ENCODE measurements at places on chromosomes 13 and 19. TPM values are rescaled to one million over a fixed set of nuclear protein-coding genes. Genes with fewer than 3 reads are reported as not detected.
A peak's percentile ranks its signal among the peaks of the same experiment; 100 is the strongest.

The SMIM44 gene
- not detected for total RNA-seq

The TMIGD2 gene
- not detected for total RNA-seq

The OR7D2 gene
- total RNA-seq: not detected

The COX6B2 gene
- total RNA-seq: 1.5 TPM

The GNG8 gene
- not detected for total RNA-seq

The FUT6 gene
- 0.48 TPM for total RNA-seq

The RETN gene
- not detected for total RNA-seq

The C1QTNF9 gene
- 0.23 TPM for total RNA-seq

DNA sequence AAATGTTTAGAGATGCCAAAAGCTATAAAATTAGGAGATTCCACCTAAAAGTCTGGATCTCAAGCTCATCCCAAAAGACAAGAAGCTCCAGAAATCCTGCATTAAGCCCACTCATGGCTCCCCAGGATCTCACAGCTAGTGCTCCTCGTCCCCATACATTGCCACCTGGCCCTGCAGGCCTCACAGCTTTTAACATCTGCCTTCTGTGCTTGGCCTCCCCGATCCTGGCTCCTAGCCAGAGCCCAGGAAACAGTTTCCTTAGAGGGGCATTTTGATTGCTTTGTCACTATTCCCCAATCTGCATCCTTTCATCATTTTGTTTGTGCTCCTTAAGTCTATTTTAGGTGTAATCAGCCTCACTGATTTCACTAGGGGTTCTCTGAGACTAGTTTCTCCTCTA lies 14.5 kb upstream of the DCT start:
- no peaks in the 10 kb centered on the region for H3K4me1 ChIP-seq
- H3K4me3 ChIP-seq: no peak overlapping the region
- H3K36me3 ChIP-seq: no peaks in the 10 kb centered on the region
- no peak overlapping the region for H3K27ac ChIP-seq
- no peak for DNase-seq

DNA sequence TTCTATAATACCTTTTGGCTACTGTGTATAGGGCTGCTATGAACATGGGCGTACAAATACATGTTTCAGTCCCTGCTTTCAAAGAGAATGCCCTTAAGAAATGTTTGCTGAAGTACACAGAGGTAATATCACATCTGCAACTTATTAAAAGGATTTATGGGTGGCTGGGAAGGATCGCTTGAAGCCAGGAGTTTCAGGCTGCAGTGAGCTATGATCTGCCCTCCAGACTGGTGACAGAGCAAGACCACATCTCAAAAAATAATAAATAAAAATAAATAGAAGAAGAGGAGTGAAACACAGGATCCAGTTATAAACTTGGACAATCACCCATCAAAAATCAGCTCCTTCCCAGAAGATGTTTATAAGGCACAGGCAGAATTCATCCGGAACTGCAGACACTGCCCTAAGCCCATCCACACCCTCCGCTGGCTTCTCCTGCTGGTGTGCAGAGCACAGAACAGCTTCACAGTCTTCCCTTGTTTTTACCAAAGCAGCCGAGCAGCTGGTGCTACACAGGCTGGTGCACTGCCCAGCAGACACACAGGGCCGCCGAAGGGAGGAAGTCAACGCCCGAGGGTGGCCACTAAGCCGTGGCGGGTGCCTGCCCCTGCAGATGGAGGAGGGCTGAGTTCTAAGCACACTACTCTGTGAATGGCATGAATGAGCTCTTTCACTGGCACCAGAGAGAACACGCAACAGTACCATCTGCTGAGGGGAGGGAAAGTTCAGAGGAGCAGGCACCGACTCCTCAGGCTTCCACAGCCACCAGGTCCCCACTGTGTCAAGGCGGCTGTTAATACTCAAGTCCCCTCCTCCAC lies 44.0 kb downstream of the BRD4 start:
- H3K4me1 ChIP-seq: peaks cover 54% of the 10 kb centered on the region
- no peak for DNase-seq
- H3K27me3 ChIP-seq: no peaks in the 10 kb centered on the region
- no peaks in the 10 kb centered on the region for H3K36me3 ChIP-seq
- H3K4me3 ChIP-seq: no peak overlapping the region
- no peak overlapping the region for H3K27ac ChIP-seq

DNA sequence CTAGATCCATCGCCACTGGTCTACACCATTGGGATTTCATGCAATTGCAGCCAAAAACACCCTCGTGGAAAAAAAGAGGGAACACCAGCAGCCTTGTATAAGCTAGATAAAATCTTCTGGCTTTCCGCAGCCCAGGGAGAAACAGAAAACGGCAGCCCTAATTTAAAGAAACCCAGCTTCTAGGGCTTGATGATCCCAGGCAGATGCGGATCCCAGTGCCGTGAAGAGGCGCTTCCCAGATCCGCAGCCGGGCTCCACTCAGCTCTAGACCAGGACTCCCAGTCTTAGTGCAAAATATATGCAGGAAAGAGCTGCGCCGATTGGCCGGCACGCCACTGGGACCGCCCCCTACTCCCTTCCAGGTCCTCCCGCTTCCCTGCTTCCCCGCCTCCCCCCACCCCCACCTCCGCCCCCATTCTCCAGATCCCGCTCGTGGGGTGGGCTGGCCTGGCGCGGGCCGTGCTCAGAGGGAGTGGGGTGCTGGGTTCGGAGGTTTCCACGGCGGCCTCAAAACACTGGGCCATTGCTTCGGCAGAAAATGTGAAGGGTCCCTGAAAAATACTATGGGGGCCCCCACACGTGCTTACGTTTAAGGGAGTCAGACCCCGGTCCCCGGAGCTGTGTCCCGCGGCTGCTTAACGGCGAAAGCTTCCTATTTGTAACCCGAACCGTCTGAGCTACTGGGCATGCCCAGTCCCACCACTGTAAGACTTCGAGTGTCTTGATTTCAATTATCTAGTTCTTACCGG lies 63.1 kb downstream of the SERP2 start:
- DNase-seq: peak; percentile 98
- no peaks in the 10 kb centered on the region for H3K27me3 ChIP-seq
- peaks cover 11% of the 10 kb centered on the region for H3K4me1 ChIP-seq
- H3K36me3 ChIP-seq: no peaks in the 10 kb centered on the region

DNA sequence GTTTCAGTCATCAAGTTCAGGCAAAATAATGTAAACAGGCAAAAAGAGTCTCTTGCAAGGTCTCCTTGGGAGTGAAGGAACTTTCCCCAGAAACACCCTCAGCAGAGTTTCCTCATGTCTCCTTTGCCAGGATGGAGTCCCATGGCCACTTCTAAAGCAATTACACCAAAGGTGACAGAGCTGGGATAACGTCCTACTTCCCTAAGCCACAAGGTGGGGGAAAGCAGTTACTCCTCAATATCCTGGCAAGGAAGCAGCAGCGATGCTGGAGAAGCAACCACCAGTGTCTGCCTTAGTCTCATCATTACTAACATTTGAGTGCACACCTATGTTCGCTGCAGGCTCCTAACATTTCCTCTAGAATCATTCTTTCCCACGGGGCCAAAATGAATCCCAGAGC lies 88.6 kb downstream of the UBL3 start:
- no peak for DNase-seq
- no peak overlapping the region for H3K4me3 ChIP-seq
- H3K36me3 ChIP-seq: no peaks in the 10 kb centered on the region
- H3K4me1 ChIP-seq: no peaks in the 10 kb centered on the region

DNA sequence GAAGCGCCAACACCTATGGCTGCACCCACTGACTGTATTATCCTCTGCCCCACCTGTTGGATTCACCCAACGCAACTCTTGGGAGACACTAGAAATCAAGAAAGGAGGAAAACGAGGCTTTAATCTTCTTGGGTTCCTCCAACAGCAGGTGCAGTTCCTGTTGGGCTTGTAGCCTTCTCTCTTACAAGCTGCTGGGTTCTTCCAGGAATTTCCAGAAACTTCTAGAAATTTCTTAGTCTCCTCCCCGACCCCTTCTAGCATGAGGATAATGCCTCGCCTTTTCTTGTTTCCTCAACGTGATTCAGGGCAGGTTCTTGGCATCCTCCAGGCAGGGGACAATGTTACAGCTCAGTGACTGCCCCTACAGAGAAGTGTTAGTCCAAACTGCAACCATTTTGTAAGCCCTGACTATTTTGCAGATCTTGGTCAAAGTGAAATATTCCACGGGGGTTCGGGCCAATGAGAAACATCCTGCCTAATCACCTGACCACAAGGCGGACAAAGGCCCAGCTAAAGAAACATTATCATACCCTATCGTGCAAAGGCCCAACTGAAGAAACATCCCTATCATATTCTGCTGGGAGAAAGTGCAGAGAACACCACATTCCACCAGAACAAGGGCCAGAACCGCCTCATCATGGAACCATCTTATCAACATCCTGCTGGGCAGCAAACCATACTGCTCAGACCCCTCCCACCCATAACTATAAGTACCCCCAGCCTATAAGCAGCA lies 614 bp upstream of the PNMA8A start:
- peaks cover 8% of the 10 kb centered on the region for H3K4me1 ChIP-seq
- peak overlapping the region; percentile 82 for H3K27ac ChIP-seq
- no peaks in the 10 kb centered on the region for H3K36me3 ChIP-seq
- H3K4me3 ChIP-seq: peak overlapping the region; percentile 51
- DNase-seq: no peak
- no peaks in the 10 kb centered on the region for H3K27me3 ChIP-seq

DNA sequence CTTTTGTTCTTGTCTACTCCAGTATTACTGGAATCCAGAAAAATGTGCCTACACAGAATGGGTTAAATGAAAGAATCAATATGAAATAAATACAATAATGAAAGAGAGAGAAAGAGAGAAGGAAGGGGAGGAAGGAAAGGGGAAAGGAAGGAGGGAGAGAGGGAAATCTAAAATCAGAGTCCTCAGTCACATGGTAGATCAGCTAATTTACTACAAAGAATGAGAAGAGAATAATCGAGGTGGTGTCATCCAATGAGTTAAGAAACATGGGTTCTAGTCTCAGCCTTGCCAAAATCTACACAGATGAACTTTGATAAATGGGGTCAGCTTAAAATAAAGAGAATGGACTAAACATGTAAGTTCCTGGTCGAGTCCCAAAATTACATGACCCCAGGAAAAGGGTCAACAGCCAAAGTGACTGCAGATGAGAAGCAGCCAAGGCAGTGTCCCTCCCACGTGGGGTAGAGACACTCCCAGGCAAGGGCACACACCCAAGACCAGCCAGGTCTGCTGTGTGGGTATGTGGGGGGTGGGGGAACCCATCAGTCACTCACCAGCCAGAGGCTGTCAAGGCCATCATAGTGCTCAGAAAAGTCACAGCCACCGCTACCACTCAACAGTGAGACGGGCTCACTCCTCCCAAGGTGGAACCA lies 103.6 kb downstream of the STK24 start:
- H3K36me3 ChIP-seq: no peaks in the 10 kb centered on the region
- no peaks in the 10 kb centered on the region for H3K27me3 ChIP-seq
- no peak overlapping the region for H3K27ac ChIP-seq
- peaks cover 5% of the 10 kb centered on the region for H3K4me1 ChIP-seq
- no peak for DNase-seq

- no peak overlapping the region for H3K4me3 ChIP-seq
- no peak overlapping the region for H3K27ac ChIP-seq
- no peaks in the 10 kb centered on the region for H3K4me1 ChIP-seq
- no peaks in the 10 kb centered on the region for H3K36me3 ChIP-seq
- no peak for DNase-seq
Observed at GRCh38 chr13:94950303-94950702, 238.0 kb upstream of the SOX21 start.

GRCh38 chr13:47420020-47420419 lies 523.2 kb upstream of the HTR2A start:
- no peaks in the 10 kb centered on the region for H3K27me3 ChIP-seq
- no peak overlapping the region for H3K4me3 ChIP-seq
- H3K4me1 ChIP-seq: no peaks in the 10 kb centered on the region
- no peak for DNase-seq
- H3K27ac ChIP-seq: no peak overlapping the region

DNA sequence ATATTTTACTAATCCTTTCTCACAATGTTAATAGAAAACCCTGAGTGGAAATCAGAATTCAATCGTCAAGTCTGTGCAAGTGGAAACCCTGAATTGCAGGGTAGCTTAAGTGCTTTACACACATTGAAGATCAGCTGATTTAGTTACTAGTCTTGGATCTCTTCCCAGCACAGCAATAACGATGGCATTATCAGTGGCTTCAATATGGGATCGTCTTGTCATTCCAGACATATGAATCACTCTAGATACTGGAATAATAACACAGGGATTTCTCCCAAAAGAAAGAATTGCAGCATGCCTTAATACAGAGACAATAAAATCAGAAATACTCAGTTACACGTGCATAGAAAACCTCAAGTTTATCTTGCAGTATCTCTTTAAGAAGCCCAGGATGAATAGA lies 12.6 kb upstream of the METTL21C start:
- H3K36me3 ChIP-seq: no peaks in the 10 kb centered on the region
- no peak for DNase-seq
- H3K27ac ChIP-seq: no peak overlapping the region
- no peak overlapping the region for H3K4me3 ChIP-seq
- H3K4me1 ChIP-seq: peaks cover 1% of the 10 kb centered on the region
- no peaks in the 10 kb centered on the region for H3K27me3 ChIP-seq

DNA sequence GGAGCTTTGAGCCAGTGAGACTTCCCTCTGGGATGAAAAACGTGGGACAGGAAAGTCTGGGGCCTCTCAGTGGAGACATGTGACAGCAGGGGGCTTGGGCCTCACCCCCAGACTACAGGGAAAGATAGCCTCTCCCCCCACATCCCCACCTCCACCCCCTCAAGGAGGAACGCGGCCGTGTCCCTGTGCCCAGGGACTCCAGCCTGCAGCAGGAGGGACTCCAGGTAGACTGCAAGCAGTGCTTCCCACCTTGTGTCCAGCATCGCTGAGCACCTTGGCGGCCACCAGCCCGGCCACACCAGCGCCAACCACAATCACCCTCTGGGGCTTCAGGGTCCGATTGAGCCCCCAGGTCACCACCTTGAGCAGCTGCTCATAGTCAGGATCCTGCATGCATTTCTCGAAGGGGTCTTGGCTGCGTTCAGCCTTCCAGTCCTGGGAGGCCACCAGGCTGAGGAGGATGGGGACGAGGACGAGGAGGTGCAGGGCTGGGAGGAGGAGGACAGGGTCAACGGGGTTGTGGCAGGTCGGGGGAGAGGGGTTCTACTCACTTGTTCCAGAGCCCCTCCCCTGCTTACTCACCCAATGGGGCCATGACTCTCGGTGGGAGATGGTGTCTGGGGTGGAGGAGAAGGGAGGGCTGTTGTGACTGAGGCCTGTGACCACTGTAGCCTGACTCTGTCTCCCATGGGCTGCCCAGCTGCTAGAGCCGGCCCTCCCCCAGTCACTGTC lies 955 bp downstream of the IL4I1 start:
- H3K36me3 ChIP-seq: no peaks in the 10 kb centered on the region
- no peak overlapping the region for H3K4me3 ChIP-seq
- H3K4me1 ChIP-seq: peaks cover 2% of the 10 kb centered on the region
- H3K27me3 ChIP-seq: no peaks in the 10 kb centered on the region
- H3K27ac ChIP-seq: no peak overlapping the region
- no peak for DNase-seq

Data from ovary (tissue), 10 donors.